ENCODE measurements at places on chromosomes 2 and 18.

DNA sequence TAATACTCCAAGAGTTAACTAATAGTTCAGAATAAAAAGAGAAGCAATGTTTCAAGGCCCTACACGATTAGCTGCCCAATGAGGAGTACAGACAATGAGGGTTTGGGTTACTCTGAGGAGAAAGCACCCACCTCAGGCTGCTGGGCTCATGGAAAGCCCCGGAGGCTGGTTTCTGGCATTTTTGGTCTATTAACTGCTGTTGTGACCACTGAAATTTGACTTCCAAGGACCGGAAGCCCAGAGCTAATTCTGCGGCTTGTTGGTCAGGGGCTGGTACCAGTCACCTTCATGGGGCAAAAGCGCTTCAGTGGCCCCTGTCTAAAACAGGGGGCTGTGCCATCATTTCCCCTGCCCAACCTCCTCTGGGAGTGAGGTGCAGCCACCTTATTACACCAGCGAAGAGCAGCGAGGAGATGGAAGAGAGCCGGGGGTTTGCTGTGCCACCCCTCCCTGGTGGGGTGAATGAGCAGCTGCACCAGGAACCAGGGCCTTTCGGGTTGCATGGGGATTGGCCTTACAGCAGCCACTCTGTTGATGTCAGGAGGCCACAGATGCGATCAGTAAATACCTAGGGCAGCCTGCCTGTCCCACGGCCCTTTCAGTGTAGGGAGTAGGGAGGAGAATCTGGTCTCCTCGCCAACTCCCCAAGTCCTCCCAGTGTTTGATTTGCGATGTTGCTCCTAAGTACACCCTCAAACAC lies 131.3 kb downstream of the CELF4 start:
- no peak for DNase-seq

- no peak for DNase-seq
Measured at GRCh38 chr2:210527286-210527685, 29.1 kb upstream of the CPS1 start.

DNA sequence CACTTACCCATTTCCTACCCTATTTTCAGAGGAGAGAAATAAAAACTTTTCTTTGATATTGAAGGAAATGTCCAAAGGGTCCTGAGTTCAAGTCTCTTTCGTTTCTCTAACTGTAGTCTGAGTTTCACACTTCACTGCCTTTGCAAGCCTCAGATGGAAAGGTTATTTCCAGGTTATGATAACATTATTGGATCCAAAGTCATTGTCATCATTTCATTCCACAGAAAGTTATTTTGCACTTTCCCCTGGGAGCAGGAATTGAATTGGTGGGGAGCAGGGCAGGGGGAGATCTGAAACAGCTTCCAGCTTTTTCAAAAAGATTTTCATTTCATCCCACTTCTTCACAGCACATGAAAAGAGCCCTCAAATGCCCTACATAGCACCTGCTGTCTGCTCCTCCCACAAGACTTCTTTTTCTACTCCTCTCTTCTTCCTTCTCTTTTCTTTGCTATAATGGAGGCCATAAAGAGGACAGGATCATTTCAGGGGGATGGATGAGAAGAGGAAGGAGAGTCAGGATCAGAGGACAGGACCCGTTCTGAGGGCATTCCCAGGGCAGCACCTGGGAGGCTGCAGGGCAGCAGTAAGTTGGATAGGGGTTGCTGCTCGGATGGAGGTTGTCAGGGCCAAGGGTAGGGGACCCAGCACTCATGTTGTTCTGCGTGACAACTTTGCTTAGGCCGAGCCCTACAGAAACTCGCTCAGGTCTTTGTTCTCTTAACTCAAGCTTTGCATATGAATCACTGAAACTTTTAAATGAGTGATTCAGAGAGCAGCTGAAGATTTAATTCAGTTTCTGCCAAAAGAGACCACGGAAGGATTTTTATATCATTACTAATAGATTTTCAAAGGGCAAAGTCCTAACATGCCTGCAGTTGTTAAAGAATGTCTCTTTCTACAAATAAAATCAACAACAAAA lies 11.4 kb upstream of the GALNT5 start:
- DNase-seq: peak; percentile 93

GRCh38 chr2:237299906-237300305 lies 114.1 kb downstream of the COL6A3 start:
- DNase-seq: peak; percentile 97

DNA sequence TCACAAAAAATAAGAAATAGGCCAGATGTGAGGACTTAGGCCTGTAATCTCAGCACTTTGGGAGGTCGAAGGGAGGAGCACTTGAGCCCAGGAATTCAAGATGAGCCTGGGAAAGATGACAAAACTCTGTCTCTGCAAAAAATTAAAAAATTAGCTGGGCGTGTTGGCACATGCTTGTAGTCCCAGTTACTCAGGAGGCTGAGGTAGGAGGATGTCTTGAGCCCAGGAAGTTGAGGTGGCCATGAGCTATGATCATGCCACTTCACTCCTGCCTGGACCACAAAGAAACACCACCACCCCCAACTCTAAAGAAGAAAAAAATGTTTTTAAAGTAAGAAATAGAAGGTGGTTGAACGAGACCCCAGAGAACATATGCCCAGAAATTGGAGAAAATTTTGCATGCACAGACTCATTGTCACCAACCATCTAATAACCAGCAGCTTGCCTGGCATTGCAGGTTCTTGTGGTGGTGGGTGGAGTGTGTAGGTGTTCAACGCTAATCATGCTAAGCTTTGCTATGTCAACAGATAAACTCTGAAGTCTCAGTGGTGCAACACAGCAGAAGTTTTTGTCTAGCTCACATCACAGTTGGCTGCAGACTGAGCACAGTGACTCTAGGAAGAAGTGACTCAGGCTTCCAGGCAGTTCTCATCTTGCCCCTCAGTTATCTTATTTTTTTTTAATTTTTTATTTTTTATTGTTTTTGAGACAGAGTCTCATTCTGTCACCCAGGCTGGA lies 18.6 kb downstream of the ARL4C start:
- peak; percentile 49 for DNase-seq

DNA sequence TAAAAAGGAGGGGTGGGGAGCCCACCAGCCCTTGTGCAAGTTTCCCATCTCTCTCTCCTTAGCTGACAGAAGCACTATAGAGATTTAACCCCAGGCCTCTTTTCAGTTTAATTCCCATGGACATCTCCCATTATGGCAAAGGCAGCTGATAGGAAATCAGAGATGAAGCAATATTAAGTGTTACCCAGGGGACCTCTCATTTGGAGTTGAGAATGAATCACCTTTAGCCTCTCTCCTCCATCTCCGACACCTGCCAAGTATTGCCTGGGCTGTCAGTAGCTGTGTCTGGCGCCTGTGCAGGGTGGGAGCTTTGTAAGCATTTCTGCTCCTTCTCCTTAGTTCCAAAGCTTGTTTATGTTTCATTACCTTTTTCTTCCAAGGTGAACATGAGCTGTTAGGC lies 109.0 kb downstream of the AQP4 start:
- DNase-seq: no peak

DNA sequence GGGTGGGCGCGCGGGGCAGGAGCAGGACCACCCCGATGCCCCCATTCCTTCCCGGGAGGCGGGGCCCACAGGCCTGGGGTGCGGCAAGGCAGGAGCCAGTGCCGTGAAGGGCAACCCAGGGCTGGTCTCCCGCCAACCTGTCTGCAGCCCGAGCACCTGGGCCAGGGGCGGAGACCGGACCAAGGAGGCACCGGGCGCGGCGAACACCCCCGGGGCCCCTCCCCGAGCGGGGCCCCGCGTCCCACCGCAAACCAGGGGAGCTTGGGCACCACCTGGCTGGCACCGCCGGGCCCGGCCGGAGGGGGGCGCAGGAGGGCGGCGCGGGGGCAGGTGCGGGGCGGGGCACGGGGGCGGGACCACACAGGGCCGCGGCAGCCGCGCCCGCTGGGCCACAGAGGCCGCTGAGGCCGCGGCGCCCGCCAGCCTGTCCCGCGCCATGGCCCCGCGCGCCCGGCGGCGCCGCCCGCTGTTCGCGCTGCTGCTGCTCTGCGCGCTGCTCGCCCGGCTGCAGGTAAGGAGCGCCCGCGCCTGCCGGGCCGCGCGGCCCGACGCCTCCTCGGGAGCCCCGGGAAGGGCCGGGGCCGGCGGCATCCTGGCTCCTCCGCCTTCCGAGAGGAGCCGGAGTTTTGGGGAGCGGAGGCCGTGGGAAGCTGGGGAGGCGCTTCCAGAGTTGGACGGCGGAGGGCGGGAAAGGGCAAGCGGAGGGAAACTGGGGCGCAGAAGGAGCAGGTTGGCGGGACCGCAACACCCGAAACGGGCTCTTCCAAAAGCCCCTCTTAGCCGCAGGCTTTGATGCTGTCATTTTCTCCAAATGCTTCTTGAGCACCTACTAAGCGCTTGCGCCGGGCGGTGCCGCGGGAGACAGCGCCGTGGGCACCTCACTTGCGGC lies at the start of gene TNFRSF11A:
Gene TNFRSF11A (plus strand): TSS at position 394 of the 889 bp plus-strand sequence. CDS start 43 bp downstream, at position 437.
- no peak for DNase-seq

DNA sequence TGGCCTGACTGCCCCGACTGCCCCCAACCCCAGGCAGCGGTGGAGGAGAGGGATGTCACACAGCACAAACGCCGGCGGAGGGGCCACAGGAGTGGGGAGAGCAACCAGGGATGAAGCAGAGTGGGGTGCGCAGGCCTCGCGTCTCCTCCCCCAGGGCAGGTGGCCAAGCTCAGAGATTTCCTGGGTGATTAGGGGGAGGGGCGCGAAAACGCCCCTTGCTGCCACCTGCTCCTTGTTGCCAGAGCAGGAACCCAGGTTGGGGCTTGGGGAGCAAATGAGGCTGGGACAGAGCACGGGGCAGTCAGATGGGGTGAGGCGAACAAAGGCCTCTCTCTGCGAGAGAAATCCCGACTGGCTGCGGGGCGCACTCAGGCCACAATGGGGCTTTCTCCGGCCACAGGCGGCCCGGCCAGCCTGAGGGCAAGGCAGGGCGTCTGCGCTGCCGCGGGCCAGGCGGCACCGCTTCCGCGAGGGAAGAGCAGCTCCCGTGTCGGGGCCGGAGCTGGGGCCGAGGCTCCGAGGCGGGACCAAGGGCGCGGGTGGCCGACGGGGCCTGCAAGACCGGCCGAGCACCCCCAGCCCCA lies 11.5 kb downstream of the TEX44 start:
- DNase-seq: no peak

Measured in fibroblast of the aortic adventitia (primary cell).